ENCODE measurements at places on chromosomes 5 and 9. TPM values are rescaled to one million over a fixed set of nuclear protein-coding genes. Genes with fewer than 3 reads are reported as not detected.

GRCh38 chr5:51652980-51653379, 269.7 kb downstream of the ISL1 start:
- DNase-seq, result no peak

RNF208 gene
- 5.9 TPM for total RNA-seq

DNA sequence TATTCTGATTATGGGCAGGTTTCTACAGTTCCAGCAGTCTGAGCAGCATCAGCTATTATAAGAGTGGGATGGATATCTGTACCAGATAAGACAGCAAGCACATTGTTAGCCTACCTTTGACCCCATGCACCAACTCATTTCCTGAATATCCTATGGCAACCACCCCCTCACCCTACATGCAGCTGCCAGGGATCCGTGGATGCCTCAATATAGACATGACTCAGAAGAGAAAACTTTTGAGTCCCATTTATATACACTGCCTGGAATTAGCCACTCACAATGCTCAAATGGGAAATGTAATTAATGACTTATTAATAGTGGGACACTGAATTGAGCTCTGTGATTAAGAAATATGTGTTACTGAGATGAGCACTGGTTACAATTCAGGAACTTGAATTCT, 124.4 kb downstream of the SSBP2 start:
- no peak for DNase-seq

DNA sequence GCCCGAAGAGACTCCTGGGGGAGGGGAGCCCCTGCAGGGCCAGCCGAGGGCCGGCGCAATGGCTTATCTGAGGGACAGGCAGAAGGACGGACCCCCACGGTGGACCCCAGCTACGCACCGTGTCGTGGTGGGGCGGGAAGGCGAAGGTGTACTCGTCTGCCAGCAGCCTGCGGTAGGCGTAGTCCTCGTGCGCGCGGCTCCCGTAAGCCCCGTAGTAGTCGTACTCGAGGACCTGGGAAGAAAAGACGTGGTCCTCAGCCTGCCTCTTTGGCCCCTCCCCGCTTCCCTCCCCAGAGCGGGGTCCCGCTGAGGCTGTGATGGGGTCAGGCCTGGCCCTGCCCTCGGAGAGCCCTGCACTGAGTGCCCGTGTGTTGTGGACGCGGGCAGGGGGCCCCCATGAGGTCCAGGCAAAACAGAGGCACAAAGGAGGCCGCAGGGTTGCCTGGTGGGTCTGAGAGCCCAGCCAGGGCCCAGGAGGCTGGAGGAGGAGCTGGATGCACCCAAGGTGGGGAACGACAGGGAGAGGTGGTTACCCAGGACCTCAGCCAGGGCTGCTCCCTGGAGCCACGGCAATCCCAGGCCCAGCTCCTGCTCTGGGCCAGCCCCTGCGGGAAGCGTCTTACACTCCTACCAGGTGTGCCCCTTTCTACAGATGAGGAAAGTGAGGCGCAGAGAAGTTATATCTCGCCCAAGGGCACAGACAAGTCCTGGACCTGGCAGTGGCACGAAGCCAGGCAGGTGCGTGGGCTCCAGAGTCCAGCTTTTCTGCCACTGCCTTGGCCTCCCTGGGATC, 35.2 kb downstream of the SARDH start:
- DNase-seq, result no peak

- no peak for DNase-seq
Observed at GRCh38 chr9:84975926-84976325, 306.4 kb downstream of the NTRK2 start.

GRCh38 chr5:36236801-36237200, 4.9 kb downstream of the NADK2 start:
- DNase-seq, result no peak

- DNase-seq, result no peak
Observed at GRCh38 chr5:124980163-124980941, 233.9 kb upstream of the ZNF608 start.

DNA sequence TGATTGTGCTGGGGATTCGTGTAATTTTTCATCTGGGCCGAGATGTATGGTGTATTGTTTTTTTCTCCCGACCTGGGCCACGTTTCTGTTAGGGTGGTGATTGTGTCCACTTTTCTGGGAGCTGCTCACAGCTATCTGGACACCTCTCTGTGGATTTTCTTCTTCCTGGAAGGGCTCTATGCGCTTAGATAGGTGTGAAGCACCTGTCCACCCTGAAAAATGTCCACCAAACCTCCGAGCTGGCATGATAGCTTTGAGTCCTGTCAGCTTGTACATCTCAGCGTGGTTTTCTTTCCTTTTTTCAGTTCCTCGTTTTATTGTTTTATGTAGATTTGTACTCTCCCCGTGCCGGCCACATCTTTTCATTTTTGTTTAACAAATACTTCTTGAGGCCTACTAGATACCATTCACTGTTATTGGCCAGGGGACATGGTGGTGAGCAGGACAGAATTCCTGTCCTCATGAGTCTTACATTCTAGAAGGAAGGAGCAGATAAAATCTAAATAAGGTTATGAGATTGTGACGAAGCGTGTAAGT, 1.1 kb downstream of the UGCG start:
- no peak for DNase-seq

FOXD4 gene
- total RNA-seq, result 0.32 TPM

DNA sequence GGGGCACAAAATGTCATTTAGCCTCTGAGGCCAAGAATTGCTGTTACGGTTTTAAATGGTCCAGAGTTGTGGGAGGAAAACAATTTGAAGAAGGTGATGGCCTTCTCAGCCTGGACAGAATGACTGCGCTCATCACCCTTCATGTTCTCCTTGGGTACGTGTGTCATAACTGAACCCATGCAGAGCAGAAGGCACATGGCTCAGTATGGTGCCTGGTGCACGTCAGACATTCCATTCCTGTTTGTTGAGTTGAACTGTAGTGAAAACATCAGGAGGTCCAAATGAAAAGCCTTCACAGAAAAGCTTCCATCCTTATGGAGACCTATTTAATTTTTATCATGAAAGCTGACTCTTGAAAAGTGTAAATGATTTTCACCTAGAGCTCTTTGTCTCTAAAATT, 133.2 kb downstream of the CFAP90 start:
- no peak for DNase-seq

OTP gene
- total RNA-seq, result not detected

- DNase-seq, result no peak
Observed at GRCh38 chr9:437066-437465, 222.4 kb downstream of the DOCK8 start.

DNA sequence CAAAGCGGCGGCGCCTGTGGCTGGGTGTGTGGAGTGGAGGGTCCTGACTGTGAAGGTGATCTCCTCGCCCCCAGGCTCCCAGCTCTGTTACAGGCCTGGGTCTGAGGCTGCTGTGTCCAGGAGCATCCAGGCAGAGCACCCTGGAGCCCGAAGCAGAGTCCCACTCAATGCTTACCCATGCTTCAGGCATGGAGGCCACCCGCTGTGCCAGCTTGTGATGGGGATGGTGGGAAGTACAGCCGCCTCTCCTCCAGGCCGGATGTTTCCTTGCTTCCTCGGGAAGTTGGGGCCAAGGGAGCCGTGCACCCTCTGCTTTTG, 255.9 kb upstream of the IRX1 start:
- DNase-seq, result no peak

- peak; percentile 68 for DNase-seq
Observed at GRCh38 chr5:175809531-175810121, 61.8 kb upstream of the CPLX2 start.

GALNT12 gene
- total RNA-seq, result 1.4 TPM

DNA sequence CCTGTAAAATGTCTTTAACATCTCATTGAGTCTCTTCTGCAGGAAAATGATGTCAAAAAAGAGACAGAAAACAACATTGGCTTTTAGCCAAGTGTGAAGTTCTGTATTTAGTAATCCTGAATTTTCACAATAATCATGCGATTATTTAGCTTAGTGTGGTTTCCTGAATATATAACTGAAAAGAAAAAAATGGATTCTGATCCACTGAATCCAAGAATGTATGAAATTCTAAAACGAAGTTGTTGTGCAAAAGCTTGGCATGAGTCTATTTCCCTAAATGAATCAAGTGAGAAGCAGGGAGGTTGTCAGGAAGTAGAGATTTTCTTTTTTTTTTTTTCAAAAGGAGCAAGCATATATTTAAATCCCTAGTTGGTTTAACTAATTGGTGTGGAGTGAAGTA, 145.9 kb upstream of the CDH6 start:
- no peak for DNase-seq

DNA sequence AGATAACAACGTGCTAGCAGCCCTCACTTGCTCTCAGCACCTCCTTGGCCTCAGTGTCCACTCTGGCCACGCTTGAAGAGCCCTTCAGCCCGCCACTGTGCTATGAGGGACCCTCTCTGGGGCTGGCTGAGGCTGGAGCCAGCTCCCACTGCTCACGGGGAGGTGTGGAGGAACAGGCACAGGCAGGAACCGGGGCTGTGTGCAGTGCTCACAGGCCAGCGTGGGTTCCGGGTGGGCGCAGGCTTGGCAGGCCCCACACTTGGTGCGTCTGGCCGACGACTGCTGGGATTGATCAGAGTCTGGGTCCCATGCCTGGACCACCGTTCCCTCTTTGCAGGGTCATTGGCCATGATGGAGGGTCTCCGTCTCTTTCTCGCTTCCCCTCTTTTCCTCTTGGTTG, 194.3 kb upstream of the GRAMD2B start:
- DNase-seq, result no peak

- DNase-seq, result no peak
Observed at GRCh38 chr5:5588887-5589826, 166.7 kb downstream of the ICE1 start.

GRCh38 chr5:110343616-110344015, 382.9 kb downstream of the TMEM232 start:
- DNase-seq, result no peak

DNA sequence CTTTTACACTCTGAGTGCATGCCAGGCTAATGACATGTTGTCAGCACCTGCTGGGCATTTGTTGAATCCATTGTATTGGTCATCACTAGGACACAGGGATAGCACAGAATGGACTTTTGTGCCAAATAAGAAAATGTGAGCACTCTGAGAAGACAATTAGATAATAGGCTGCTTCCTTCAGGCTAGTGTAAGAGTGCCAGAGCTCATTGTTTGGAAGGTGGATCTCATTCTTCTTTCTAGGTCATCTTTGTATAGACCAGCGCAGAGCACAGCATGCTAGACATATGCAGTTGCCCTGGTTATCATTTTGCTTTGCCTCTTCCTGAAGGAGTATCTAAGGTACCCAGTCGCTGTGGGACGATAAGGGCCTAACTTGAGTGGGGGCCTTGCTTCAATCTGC, 493.4 kb upstream of the COX7C start:
- no peak for DNase-seq

- no peak for DNase-seq
Observed at GRCh38 chr9:121353241-121354061, 16.6 kb downstream of the STOM start.

Data from mesenteric fat pad (tissue), 1 donor.